ENCODE measurements at places on chromosomes 2 and 18. TPM values are rescaled to one million over a fixed set of nuclear protein-coding genes. Genes with fewer than 3 reads are reported as not detected.

FBXO36 gene
- total RNA-seq, result 3.1 TPM

- DNase-seq, result peak; percentile 98
Observed at GRCh38 chr2:33437297-33437696, 39.2 kb upstream of the RASGRP3 start.

- DNase-seq, result no peak
Observed at GRCh38 chr2:72011791-72012190, 135.9 kb downstream of the CYP26B1 start.

DNA sequence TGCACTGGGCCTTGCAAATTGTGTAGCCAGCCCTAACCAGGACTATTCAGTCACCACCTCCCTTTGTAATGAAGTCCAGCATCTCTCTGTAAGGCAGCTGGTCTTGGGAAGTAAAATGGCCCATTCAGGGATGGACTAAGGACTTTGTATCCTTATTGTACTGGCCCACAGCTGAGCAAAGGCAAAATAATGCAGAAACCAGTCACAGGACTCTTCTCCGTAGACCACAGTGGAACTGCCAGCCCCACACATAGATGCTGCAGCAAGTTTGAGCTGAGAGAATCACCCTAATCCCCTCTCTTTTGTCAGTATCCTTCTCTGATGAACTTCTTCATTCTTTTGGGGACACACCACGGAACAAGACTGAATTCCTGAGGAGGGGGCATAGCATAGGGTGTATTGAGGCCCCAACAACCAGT, 73.6 kb upstream of the RTN4 start:
- DNase-seq, result no peak

RAB6C gene
- not detected for total RNA-seq

DNA sequence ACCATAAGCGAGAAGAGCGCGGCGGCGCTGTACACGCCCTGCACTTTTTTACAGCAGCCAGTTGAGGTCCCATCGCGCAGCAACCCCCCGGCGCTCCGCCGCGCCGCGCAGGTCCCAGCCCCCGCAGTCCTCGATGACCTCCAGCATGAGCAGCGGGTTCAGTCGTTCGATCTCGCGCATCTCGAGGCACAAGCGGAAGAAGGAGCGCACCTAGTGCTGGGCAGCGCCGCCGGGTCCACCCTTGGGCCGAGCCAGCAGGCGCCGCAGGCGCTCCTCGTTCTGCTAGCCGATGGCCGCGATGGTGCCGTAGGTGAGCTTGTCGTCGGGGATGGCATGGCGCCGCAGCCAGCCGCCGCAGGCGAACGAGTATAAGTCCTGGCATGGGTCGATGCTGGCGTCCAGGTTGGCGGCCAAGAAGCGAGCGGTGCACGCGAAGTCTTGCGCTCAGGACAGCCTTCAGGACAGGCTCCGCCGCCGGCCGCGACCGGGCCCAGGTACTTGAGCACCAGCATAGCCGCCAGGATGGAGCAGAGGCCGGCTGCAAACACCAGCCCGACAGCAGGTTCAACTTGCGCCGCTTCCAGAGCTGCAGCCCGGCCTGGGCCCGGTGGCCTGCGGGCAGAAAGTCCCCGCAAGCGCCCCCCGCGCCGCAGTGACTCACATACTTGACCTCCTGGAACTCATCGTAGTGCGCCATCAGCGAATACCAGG, 8.3 kb downstream of the ALPP start:
- DNase-seq, result no peak

DNA sequence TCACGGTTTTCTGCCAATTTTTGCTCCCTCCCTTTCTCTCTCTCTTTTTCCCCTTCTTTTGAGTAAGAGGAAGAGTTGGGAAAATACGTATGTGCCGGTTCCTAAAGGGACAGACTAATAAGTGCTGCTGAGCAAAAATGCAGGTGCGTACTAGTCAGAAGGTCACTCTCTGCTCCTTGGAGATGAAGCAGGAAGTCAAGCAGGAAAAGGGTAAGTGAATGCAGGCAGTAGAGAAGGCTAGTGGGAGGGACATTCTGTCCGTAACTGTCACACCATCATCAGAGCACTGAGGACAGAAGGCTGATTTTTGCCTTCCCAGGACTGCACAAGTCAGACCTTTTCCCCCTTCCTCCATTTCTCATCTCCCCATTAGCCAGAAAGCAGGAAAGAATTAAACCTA, 105.7 kb downstream of the CDH2 start:
- no peak for DNase-seq

DNA sequence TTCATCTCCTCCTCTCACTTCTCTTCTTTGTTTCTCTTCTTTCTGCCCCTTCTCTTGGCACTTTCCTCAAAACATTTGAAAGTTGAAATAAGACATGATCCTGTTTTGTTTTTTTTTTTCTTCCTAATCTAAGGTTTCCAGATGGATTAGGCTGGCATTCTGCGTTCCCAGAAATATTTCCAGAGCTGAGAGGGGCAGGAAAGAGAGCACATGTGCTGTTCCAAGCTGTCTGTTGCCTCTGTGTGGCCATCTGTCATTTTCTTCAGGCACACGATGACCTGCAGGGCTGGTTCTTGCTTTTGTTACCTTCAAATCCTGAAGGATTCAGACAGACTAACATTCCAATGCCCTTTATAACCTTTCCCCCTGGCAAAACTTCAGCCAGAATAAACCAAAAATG, 142.9 kb downstream of the RNF144A start:
- DNase-seq, result no peak

SCYGR4 gene
- not detected for total RNA-seq

DNA sequence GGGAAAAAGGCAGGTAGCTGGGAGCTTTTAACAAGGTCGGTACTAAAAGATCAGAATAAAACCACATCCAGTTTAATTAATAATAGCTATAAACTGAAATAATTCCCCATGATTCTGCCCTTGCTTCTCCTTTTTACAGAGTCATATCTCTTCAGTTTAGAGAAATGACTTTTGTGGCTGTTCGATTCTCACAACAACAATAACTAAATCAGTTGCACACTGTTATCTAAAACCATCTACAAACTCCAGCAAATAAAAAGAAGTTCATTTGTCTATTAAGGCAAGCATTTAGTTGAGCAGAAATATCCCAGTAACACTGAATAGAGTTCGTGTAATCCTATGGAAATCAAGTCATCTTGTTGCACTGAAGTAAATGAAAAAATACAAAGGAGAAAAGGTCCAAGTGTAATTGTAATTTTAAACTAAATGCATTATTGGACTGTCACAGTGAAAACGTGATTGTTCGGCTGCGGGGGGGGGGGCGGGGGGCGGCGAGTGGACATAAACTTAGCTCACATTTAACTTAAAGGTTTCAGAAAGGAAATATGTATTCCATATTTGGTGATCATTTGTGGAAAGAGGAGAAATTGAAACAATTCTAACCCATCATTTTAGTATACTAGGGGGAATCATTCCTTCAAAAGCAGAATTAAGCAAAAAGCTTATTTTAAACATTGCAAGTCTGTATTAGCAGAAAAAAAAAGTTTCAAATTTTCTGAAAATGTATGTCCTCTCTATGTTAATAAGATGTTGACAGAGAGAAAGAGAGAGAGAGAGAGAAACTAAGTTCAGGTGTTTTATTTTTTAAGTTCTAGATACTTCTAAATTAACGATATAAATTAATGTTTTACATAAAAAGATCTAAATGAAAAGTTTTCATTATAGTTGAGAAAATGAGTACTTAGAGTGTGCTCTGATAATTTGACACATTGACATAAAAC, 144.5 kb downstream of the MEIS1 start:
- no peak for DNase-seq

DNA sequence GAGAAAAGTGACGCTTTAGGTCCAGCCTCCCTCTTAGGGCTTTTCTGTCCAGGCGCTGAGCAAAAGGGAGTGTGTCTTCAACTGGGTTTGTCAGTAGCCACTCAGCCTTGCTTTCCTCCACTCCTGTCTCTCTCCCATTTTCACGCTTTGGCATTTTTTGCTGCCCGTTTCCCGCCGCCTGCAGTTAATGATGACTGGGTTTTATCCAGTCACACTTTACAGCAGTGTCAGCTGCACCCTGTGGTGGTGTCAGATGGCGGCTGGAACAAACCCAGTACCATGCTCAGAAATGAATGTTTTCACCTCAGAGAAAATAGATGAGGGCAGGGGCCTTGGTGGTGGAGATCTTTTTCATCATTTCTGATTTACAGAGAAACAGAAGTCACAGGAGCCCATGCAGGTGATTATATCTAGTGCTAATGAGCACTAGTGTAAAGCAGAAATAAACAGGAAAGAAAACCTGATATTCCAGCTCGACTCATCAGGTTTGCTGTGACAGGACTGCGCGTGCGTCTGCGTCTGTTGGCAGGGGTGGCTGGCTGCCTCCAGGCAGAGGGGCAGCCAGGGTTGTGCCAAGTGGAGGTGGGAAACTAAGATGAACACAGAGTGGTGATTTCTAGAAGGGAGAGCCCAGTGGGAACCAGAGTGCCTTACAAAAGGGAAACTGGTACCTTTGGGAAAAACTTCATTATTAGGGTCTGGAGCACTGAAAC, 139.9 kb downstream of the TANC1 start:
- no peak for DNase-seq

All from LHCN-M2 (cell line).